ENCODE measurements at places on chromosomes 16 and 17.

- DNase-seq = no peak
Observed at GRCh38 chr16:47727131-47727530, 266.0 kb downstream of the PHKB start.

DNA sequence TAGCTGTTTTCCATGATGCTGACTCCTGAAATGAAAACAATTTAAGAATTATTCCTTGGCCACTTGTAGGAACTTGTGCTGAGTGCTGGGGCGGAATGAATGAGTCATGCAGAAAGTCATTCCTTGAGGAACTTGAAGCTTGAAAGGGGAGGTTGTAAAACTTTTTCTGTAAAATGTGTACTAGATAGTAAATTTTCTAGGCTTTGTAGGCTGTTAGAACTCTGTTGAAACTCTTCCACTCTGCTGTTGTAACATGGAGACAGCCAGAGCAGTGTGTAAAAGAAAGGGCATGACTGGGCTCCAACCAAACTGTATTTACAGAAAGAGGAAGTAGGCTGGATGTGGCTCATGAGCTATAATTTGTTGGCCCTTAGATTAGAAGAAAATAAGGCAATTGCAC is 46.1 kb downstream of the ABCA8 start:
- peak; percentile 72 for DNase-seq

DNA sequence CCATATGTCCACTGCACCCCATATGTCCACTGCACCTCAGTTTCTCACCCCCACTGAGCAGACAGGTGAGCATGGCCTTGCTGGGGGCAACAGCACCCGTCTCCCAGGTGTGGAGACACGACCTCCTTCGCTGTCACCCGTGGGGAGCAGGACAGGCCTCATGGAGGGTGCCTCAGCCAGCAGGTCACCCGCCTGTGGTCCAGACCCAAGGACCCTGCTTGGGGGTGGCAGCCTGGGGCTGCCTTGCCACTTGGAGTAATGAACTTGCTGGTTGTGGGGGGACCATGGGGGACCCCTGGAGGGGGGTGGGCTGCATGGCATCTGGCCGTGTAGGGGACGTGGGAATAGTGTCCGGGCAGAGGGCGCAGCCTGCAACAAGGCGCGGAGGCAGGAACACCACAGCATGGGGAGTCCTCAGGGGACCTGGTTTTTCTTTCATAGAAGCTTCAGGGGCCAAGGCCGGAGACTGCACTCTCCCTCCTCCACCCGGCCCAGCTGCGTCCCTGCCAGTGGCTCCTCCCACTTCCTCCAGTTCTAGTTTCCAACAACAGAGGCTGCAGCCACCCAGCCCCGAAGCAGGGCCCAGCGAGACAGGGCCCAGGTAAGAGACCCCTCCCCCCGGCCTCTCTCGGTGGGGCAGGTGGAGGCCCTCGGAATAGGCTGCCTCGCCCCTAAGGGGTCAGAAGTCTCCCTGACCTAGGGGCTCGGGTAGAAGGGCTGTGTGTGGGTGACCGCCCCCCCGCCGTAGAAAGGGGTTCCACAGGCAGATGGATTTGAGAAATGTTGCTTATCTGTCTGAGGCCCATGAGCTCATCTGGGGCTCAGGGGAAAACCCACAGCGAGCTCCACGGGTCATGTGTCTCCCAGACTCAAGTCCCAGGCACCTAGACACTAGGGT is at the start of gene NHLRC4:
TSS of gene NHLRC4 (plus strand) at position 531 of the 898 bp plus-strand sequence. CDS start 1,043 bp downstream, outside the sequence.
- DNase-seq = no peak

GRCh38 chr17:8397636-8398035 is at the start of gene RNF222:
Gene RNF222 (minus strand): TSS chr17:8397827. CDS start chr17:8393461, 4,366 bp downstream.
- DNase-seq = no peak

- peak; percentile 13 for DNase-seq
Observed at GRCh38 chr17:13030459-13031300, 12.9 kb upstream of the ELAC2 start.

DNA sequence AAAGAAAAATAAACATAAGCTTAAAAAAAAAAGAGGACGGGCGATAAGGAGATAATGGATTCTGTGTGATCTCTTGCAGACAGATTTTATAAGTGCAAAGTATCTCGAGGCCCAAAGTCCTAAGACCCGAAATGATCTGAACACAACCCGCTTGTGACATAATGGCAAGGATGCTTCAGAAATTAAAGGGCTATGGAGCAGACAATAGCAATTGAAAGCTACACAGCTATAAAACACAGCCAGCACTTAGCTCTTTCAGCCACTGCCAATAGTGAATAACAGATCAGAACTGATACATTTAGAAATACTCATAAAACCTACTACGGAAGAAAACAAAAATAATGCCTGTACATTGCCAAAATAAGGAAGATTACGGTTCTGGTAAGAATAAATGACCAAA is 117.5 kb downstream of the ZFHX3 start:
- no peak for DNase-seq

DNA sequence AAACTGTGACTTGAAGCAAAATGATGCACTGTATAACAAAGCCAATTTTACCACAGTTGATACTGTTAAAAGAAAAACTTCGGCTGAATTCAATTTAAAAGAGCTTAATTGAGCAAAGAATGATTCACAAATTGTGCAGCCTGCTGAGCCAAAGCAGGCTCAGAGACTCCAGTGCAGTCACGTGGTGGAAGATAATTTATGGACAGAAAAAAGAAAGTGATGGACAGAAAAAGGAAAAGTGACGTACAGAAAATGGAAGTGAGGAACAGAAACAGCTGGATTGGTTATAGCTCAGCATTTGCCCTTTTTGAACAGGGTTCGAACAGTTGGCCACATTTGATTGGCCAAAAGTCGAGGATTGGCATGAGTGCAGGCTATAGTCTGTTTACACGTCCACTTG is 25.7 kb downstream of the ZSWIM7 start:
- DNase-seq = no peak

GRCh38 chr16:2770057-2770951 is 6.8 kb downstream of the ELOB start:
- DNase-seq = no peak

DNA sequence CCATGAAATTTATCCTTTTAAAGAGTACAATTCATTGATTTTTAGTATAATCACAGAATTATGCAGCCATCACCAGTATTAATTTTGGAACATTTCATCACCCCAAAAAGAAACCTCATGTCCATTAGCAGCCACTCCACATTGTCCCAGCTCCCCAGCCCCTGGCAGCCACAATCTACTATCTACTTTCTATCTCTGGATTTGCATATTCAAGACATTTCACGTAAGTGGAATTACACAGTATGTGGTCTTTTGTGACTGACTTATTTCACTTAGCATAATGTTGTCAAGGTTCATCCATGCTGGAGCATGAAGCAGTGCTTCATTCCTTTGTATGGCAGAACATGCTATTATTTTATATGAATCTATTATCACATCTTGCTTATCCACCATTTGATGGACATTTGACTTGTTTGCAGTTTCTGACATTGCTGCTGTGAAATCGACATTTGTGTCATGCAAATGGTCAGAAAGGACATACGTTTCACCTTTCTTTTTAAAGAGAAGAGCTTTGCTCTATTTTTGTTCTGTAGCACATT is 10.7 kb downstream of the METTL9 start:
- no peak for DNase-seq

DNA sequence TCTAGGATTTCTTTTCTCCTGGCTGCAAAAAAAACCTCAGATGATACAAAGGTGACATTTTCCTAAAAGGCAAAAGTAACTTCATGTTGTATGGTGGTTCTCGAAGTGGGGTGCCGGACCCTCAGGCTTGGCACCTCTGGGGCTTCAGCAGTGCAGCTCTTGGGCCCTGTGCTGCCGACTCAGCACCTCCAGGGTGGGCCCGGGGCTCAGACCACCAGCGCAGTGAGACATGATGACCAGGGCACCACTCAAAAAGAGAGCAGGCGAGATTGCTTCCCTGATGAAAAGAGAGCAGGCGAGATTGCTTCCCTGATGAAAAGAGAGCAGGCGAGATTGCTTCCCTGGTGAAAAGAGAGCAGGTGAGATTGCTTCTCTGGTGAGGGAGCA is 98.7 kb upstream of the ZNF750 start:
- no peak for DNase-seq
